ENCODE measurements at places on chromosomes 5 and 9.

GRCh38 chr9:23938908-23939307 is 112.9 kb upstream of the ELAVL2 start:
- DNase-seq = no peak

DNA sequence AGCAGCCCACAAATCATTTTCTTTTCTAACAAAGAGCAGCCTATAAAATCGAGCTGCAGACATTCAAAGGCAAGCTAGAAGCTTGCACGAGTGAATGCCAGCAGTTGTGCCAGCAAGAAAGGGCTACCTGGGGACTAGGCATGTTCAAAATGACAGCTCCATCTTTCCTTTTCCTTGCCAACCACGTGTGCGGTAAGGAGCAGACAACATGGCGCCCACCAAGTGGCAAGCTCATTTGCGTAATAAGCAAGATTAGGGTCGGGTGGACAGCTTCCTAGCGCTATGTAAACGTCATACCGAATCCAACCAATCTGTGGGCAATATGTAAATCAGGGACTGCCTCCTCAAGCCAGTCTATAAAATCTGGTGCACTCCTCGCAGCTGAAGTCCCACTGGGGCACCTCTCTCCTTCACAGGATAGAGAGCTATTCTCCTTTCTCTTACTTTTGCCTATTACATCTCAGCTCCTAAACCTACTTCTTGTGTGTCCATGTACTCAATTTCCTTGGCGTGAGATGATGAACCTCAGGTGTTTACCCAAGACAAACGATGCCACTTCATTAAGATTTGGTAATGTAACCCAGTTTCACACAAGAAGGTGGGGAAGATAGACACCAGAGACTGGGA is 22.5 kb upstream of the SPARC start:
- no peak for DNase-seq

DNA sequence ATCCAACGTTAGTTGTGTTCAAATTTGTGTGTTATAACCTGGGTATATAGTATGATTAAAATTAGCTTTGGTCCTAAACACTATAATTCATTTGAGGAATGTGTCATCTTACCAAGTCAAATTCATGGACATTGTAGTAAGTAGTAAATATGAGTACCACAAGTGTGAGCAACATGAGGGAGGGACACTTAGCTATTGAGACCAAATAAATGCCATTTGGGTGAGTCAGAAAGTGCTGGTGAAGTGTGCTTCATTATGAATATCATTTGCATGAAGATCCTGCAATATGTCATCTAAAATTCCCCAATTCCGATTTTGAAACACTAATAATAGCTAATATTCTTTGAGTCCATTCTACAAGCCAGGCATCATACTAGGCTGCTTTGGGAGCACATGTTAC is 336.7 kb upstream of the KIF2A start:
- DNase-seq = no peak

- DNase-seq = no peak
Measured at GRCh38 chr5:157505496-157505895, 45.5 kb downstream of the NIPAL4 start.

DNA sequence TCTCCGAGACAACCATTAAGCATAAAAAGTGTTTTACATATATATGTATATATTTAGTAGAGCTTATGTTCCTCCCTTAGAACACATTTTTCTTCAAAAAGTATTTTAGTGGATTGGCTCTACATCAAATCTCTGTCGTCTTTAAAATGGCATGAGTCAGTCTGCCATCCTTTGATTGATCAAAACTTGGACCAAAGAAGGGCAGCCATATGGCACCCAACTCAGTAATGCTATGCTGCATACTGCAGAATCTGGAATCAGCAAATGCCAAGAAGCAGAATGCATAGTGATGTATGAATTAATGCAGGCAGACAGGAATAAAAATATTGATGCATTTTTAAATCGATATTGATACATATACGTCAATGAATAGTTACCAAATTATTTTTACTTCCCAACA is 1074.4 kb downstream of the PTPRD start:
- no peak for DNase-seq

GRCh38 chr9:36946653-36947052 is 87.4 kb downstream of the PAX5 start:
- no peak for DNase-seq

- no peak for DNase-seq
Measured at GRCh38 chr5:5270958-5271785, 131.0 kb downstream of the ADAMTS16 start.

GRCh38 chr5:112205846-112206245 is 213.2 kb downstream of the EPB41L4A start:
- no peak for DNase-seq

DNA sequence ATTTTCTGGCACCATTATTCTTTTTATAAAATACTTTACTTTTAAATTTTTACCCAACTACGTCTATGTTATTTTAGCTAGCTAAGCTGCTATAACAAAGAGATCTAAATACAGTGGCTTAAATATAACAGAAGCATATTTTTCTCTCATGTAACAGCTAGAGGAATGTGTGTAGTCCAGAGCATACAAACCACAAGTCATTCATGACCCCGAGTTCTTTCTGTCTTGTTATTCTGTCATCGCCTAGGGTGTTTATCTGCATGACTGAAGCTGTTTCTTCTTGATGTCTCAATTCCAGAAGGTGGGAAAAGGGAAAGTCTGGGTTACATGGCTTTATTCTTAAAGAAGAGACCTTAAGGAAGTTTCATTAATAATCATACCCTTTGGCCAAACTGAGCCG is 136.9 kb upstream of the RFX3 start:
- no peak for DNase-seq

- DNase-seq = no peak
Measured at GRCh38 chr5:125525356-125525755, 778.9 kb upstream of the ZNF608 start.

DNA sequence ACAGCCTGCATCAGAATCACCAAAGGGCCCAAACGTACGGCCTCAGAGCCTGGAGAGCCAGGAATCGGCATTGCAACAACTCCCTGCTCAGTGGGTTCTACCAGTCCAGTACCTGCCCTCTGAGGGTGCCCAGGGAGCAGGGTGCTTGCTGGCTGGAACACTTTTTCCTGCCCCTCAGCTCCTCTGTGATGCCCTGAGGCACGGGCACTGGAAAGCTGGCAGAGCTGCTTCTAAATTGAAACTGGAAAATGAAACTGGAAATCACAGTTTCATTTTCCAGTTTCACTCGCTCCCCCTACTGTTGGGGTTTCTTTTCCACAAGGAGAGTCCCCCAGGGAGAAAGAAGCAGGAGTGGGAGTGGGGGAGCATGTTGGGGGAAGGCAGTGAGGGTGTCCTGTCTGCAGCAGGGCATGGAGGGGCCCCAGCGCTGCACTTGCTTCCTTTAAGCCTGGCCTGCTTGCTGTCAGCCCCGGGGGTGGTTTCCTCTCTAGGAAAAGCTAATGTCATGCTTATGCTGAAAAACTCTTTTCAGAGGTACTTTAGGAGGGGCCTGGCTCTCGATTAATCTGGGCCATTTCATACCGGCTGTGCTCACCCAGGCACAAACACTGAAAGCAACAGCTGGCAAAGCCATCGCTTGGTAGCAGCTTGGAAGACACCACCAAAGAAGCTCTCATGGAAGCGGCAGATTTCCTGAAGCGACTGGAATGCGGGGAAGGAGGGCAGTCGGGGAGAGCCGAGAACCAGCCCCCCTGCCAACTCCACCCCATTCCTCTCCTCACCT is 26.2 kb downstream of the IRF1 start:
- peak; percentile 49 for DNase-seq

DNA sequence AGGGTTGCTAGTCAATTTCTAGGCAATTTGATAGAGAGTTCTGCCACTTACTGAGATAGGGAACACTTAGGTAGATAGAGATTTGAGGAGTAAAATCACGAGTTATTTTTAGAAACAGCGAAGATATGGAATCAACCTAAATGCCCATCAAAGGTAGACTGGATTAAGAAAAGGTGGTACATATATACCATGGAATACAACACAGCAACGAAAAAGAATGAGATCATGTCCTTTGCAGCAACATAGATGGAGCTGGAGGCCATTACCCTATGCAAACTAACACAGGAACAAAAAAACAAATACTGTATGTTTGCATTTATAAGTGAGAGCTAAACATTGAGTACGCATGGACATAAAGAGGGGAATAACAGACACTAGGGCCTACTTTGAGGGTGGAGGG is 9.7 kb downstream of the ELL2 start:
- no peak for DNase-seq

DNA sequence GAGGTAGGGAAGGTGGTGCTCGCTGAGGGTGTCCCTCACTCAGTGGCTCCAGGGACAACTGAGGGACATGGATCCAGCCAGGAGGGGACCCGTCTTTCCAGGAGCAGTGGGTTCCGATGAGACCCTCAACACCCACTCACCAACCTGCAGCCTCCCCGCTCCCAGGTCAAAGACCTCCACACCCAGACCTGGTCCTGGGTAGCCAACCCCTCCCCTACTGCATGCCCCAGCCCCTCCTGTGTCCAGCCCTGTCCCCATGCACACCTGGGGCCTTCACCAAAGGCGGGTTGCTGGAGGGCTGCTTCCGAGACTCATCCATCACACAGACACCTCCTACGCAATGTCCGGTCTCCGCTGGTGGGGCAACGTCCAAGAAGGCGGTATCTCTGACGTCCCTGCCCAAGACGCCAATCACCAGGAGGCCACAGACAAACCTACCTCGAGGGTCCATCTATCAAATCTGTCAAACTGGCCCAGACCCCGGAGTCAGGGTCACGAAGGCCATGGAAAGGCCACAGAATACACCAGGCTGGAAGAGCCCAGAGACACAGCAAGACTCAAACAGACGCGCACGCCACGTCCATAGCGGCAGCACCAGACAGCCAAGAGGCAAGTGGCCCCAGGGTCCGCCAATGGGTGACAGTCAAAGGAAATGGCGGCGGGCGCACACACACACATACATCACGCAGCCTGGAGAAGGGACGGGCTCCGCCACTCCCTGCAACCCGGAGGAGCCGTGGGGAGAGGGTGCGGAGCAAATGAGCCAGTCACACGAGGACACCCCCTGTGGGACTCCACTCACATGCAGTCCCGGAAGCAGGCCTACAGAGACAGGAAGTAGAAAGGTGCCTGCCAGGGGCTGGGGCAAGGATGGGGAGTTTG is 10.8 kb downstream of the NACC2 start:
- no peak for DNase-seq

DNA sequence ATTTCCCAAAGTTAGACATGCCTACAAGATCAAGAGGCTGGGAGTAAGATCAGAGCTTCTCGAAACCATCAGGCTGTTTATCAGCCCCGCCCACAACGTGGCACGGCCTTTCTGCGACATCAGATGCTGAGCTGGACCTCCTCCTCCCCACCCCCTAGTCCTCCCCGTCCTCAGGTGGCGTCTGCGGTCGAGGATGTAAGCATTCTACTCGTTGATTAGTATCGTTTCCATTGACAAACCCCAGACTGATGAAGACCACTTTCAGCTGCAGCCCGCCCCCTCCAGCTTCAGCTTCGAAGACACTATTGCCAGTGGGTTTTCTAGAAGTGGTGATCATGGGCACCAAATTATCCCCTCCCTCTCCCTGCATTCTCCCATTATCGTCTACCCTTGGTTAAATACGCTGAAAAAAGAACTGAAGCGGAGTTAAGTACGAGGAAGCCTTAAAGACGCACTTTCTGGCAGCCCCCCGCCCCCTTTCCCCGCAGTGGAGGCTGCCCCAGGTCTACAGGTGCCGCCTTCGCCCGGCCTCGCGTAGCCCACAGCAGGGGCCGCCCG is 1.1 kb downstream of the PPIC start:
- peak; percentile 40 for DNase-seq

- DNase-seq = no peak
Measured at GRCh38 chr9:89172398-89172797, 6.2 kb downstream of the SHC3 start.

DNA sequence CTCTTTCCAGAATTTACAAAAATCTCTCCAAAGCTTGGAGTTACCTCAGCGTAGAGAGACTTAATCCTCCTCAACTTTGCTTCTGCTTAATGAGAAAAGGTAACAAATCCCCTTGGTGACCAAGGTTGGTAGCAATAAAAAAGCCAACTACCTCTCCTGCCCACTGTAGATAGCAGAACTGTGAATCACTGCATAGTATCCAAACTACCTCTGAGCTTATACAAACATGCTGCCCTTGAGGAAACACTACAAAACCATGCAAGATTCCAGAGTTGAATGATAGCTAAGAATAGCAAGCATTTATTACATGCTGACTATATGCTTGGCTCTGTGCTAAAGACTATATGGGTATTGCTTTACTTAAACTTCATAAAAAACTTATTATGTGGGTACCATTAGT is 2.8 kb upstream of the ADAMTS12 start:
- no peak for DNase-seq

- no peak for DNase-seq
Measured at GRCh38 chr5:96506376-96506775, 73.3 kb upstream of the PCSK1 start.

DNA sequence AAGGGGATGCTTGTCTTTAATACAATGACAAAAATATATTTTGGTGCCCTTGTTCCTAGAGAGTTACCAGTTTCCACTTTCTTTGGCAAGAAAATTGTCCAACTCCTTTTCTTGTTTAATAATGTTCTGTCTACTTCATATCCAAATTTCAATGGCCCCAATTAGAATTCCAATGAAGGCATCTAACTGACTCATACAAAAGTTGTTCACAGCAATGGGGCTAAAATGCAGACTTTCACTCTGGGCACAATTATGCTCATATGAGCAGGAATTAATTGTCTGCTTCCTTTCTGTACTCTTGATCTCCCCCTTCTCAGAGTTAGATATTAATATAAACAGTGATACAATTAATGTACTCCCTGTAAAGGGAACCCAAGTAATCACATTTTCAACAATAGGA is 42.1 kb upstream of the ZNF622 start:
- DNase-seq = no peak

GRCh38 chr5:78993165-78993564 is 8.1 kb upstream of the ARSB start:
- no peak for DNase-seq

GRCh38 chr9:133939171-133939785 is 52.8 kb downstream of the VAV2 start:
- DNase-seq = no peak

- DNase-seq = no peak
Measured at GRCh38 chr5:135569755-135570452, 8.9 kb downstream of the CXCL14 start.

- DNase-seq = no peak
Measured at GRCh38 chr5:5560016-5560415, 137.5 kb downstream of the ICE1 start.

DNA sequence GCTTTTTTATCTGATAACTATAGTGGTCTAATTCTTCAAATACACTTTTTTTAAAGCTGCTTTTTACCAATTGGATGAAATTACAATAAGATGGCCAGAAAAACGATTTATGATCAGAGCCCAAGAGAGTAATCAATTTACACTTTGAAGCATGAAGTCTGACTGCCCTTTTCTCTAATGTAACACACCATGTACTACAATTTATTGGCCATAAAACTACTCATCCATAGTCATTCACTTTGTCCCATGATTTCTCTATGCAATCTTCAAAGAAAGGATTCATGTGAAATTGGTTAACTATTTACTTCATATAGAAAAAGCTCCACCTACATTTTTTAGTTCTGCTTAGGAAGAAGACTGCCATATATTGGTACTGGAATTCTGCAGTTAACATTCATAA is 73.6 kb upstream of the CAST start:
- no peak for DNase-seq

GRCh38 chr5:127839072-127839471 is 135.9 kb downstream of the CCDC192 start:
- no peak for DNase-seq
